Activated CD4-positive, alpha-beta T cell treated with anti-CD3 and anti-CD28 coated beads, Interleukin-2, amount 10 ng/mL, durations not matched to agents 7 days and 5 days (primary cell): ENCODE measurements at places on chromosomes 5 and 9.

GRCh38 chr9:109742776-109743348 lies 37.1 kb upstream of the PALM2AKAP2 start:
- peaks cover 37% of the 10 kb centered on the region for H3K27me3 ChIP-seq
- no peak for DNase-seq

DNA sequence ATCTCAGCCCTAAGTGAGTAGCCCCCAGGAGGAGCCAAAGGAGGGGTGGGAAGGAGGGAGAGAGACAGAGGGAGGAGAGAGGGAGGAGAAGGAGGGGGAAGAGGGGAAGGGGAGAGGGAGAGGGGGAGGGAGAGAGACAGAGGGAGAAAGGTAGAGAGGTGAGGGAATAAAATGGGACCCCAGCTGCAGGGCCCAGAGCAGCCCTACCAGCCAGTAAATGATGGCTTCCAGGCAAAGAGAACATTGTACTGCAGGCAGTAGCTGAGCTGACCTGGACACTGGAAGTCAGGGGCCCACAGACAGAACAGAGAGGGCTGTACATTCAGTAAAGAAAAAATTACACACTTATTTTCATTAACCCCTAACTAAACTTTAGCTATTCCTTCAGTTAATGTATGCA lies 57.8 kb upstream of the GNE start:
- no peak for DNase-seq
- H3K4me3 ChIP-seq, result no peak overlapping the region
- H3K27me3 ChIP-seq, result peaks cover 4% of the 10 kb centered on the region
- H3K4me1 ChIP-seq, result no peaks in the 10 kb centered on the region
- no peak overlapping the region for H3K27ac ChIP-seq

- no peaks in the 10 kb centered on the region for H3K4me1 ChIP-seq
- no peaks in the 10 kb centered on the region for H3K27me3 ChIP-seq
- H3K27ac ChIP-seq, result no peak overlapping the region
- no peak for DNase-seq
- no peak overlapping the region for H3K4me3 ChIP-seq
These were observed 36.6 kb downstream of the PPARGC1B start for GRCh38 chr5:149766460-149767280.

GRCh38 chr5:150117945-150118560 lies 31.7 kb upstream of the CSF1R start:
- no peak for DNase-seq
- H3K27me3 ChIP-seq, result no peaks in the 10 kb centered on the region
- H3K36me3 ChIP-seq, result no peaks in the 10 kb centered on the region
- H3K27ac ChIP-seq, result no peak overlapping the region

DNA sequence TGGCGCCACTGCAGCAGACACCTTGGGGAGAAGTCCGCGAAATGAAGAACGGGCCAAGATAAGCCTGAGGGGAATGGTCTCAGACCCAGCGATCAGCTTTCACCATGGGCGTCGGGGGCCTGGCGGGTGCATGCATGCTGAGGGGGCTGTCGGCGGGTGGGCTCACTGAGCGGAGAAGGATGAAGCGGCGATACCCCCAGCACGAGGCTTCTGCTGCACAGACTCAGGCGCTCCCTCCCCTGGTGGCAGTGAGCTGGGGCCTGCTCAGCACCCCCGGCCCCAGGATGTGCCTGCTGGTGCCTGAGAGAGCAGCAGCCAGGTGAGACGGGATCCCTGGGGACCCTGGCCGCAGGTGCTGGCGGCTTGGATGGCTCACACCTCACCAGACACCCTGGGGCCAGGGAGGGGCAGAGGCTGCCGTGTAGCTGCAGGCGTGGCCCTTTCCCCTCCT lies 31.2 kb downstream of the CEP72 start:
- peaks cover 21% of the 10 kb centered on the region for H3K36me3 ChIP-seq
- no peak for DNase-seq
- H3K4me3 ChIP-seq, result no peak overlapping the region
- H3K27me3 ChIP-seq, result no peaks in the 10 kb centered on the region

DNA sequence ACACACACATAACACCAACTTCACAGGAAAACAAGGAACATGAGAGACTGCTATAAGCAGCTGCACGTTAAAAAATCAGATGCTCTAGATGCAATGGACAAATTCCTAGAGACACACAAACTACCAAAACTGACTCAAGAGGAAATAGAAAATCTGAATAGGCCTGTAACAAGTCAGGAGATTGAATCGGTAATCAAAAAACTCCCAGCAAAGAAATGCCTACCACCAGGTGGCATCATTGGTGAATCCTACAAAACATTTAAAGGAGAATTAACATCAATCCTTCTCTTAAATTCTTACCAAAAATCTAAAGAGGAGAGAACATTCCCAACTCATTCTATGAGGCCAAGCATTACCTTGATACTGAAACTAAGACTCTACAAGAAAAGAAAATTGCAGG lies 54.9 kb downstream of the NDST1 start:
- DNase-seq, result peak; percentile 45
- H3K4me1 ChIP-seq, result no peaks in the 10 kb centered on the region
- no peaks in the 10 kb centered on the region for H3K36me3 ChIP-seq
- no peak overlapping the region for H3K4me3 ChIP-seq
- H3K27ac ChIP-seq, result no peak overlapping the region

GRCh38 chr5:157370967-157371366 lies 89.0 kb upstream of the NIPAL4 start:
- peaks cover under 1% of the 10 kb centered on the region for H3K4me1 ChIP-seq
- DNase-seq, result no peak
- H3K27ac ChIP-seq, result no peak overlapping the region
- no peak overlapping the region for H3K4me3 ChIP-seq
- H3K27me3 ChIP-seq, result no peaks in the 10 kb centered on the region
